ENCODE measurements at places on chromosomes 7 and 10. TPM values are rescaled to one million over a fixed set of nuclear protein-coding genes. Genes with fewer than 3 reads are reported as not detected.

TMEM130 gene
- total RNA-seq, result 12.5 TPM

COL26A1 gene
- total RNA-seq, result 109 TPM

EEPD1 gene
- total RNA-seq, result 20.1 TPM

DNA sequence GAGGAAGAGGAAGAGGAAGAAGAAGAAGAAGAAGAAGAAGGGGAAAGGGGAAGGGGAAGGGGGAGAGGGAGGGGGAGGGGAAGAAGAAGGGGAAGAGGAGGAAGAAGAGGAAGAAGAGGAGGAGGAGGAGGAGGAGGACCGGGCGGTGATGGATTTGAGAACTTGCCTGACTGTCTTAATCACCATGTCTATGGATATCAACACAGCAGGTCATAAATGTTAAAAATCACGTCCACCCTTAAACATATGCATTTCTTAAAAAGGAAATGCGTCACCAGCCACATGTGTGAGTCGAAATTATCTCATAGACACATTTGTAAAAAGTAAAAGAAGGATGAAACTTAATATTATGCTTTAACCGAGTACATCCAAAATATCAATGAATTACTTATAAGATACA, 42.1 kb upstream of the INSIG1 start:
- no peaks in the 10 kb centered on the region for H3K27me3 ChIP-seq
- DNase-seq, result no peak
- H3K27ac ChIP-seq, result no peak overlapping the region
- peaks cover 30% of the 10 kb centered on the region for H3K4me1 ChIP-seq
- no peaks in the 10 kb centered on the region for H3K36me3 ChIP-seq

GRCh38 chr10:123019941-123020703, 11.3 kb downstream of the ACADSB start:
- no peaks in the 10 kb centered on the region for H3K27me3 ChIP-seq
- no peak overlapping the region for H3K27ac ChIP-seq
- H3K4me1 ChIP-seq, result no peaks in the 10 kb centered on the region
- DNase-seq, result no peak

DNA sequence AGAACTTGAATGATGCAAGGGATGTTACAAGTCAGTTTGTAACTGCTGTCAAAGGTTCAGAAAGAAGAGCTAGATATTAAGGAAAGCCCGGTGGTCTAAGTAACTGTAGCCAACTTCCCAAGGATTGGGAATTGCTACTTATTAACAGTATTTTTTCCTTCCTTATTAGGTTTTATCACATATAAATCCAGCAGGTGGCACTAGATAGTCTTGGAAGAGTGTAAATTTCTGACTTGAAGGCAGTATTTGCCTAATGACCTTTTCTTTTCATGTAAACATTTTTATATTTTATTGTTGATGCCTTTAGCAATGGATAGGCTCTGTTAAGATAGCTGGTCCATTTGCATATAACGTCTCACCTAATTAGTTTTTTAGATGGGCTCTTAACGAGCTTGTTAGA, 51.2 kb downstream of the ANLN start:
- no peak overlapping the region for H3K4me3 ChIP-seq
- no peaks in the 10 kb centered on the region for H3K4me1 ChIP-seq
- DNase-seq, result no peak
- H3K36me3 ChIP-seq, result peaks cover 11% of the 10 kb centered on the region

DNA sequence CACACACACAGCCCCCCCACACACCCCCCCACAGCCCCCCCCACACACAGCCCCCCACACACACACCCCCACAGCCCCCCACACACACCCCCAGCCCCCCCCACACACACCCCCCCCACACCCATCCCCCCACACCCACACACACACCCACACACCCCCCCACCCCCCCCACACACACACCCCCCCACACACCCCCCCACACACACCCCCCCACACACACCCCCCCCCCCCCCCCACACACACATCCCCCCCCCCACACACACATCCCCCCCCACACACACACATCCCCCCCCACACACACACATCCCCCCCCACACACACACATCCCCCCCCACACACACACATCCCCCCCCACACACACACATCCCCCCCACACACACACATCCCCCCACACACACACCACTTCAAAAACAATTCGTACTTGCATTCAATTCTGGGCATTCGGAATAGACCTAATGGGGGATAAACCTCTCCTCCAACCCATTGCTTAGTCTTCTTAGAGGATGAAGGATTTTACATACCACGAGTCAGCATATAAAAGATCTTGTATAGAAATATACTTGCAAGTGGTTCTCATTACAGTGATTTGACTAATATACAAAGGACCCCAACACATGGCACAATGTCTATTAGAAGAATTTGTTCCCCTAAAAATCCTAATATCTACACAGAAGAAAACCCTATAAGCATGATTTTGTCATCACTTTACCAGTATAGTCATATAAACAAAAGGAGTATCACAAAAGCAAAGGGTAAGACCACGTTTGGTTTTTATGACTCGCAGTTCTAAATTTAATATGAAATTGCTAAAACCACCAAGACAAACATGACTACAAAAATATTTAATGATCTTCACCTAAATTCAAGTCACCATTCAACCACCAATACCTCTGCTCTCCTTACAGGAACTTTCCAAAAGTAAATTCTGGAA, 80.9 kb downstream of the DIP2C start:
- H3K36me3 ChIP-seq, result no peaks in the 10 kb centered on the region
- DNase-seq, result no peak
- H3K4me3 ChIP-seq, result peak overlapping the region; percentile 11
- H3K27ac ChIP-seq, result peak overlapping the region; percentile 69

DNA sequence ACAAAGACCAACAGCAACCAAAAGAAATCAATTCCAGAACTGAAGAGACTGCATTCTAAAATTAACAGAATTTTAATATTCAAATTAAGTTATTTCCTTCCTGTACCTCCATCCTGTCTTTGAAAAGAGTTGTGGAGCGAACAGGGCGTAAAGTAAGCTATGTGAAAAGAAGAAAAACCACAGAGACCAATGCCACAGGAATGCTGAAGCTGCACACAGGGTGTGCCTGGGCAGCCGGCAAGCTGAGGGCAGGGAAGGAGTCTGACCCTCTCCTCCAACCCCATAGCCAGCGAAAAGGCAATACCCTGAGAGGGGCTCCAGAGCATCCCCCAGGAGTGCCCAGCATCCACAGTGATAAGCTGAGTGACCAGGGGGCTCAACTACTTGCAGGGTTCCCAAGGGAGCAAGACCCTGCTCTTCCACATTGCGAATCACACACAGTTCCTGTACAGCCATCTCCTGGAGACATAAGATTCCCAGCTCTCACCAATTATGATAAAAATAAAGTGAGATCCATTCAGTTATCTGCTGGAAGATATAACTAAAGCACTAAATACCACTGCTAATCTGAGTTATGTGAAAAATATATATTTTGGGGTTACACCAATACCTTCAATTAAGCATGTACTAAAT, 93.8 kb downstream of the PARD3 start:
- H3K27ac ChIP-seq, result peak overlapping the region; percentile 36
- peaks cover 1% of the 10 kb centered on the region for H3K36me3 ChIP-seq
- no peak overlapping the region for H3K4me3 ChIP-seq
- no peaks in the 10 kb centered on the region for H3K27me3 ChIP-seq

DNA sequence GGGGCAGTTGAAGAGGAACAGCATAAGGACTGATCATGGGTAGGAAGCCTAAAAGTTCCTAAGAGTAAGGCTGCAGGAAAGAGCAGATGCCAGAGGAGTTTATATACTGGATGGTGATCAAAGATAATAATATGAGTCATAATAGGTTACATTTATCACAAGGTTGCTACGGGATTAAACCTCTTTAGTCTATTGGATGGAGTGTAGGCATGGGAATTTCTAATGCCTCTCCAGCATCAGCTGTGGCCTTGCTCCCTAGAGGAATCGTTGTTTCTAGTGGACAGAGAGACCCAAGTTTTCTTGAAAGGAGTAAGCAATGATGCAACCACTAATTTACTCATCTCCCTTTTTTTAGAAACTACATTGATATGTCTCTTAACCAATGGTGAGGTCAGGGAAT, 213.4 kb downstream of the GPR37 start:
- H3K36me3 ChIP-seq, result no peaks in the 10 kb centered on the region
- H3K4me3 ChIP-seq, result no peak overlapping the region
- DNase-seq, result no peak
- no peaks in the 10 kb centered on the region for H3K4me1 ChIP-seq
- H3K27me3 ChIP-seq, result no peaks in the 10 kb centered on the region
- H3K27ac ChIP-seq, result no peak overlapping the region

IFIT1B gene
- total RNA-seq, result not detected

DNA sequence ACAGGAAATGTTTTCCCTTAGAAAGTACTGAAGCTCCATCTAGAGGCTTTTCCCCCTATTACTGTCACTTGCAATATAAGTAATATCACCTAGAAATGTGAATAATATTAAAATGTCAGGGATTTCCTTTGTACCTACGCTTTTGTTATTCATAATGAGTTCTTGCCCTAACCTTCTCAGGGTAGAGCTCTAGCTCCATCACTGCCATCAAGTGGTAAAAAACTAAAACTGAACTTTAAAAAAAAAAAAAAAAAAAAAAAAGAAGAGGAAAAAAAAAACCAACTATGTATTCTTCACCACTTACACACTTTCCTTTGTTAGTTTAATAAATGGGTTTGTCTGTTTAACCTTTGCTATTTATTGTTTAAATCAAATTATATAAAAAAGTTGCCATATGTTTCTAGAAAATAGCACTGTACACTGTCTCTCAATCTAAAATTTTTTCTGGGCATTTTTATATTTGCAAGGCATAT, 49.9 kb downstream of the DNAJC1 start:
- H3K36me3 ChIP-seq, result no peaks in the 10 kb centered on the region
- H3K27me3 ChIP-seq, result no peaks in the 10 kb centered on the region
- no peak overlapping the region for H3K27ac ChIP-seq
- peaks cover 2% of the 10 kb centered on the region for H3K4me1 ChIP-seq
- no peak for DNase-seq
- H3K4me3 ChIP-seq, result no peak overlapping the region

DNA sequence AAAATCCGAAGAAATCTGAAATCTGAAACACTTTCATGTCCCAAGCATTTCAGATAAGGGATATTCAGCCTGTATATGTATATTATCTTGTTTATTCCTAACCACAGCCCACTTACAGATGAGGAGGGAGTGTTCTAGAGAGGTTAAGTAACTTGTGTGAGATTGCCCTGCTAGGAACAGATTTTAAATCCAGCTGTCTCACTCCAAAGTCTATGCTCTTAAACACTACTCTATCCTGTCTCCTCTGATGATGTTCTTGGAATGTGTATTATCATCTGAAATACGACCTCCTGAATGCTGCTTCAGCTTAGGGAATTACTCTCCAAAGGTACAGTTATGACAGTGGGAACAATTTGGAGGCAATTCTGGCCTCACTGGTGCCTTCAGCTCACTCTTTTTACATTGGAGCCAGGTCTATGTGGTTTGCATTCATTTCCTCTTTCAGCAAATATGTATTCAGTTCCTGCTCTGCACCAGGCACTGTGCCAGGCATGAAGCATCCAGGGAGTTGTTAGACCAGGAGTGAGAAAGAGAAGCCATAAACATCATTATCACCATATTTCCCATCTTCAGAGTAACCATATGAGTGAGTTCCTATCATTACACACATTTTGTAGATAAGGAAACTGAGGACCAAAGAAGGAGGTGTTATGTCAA, 70.2 kb downstream of the NOC3L start:
- H3K27ac ChIP-seq, result no peak overlapping the region
- no peak overlapping the region for H3K4me3 ChIP-seq
- H3K4me1 ChIP-seq, result peaks cover 18% of the 10 kb centered on the region
- DNase-seq, result no peak

GRCh38 chr10:16592378-16592777, 70.7 kb upstream of the C1QL3 start:
- no peaks in the 10 kb centered on the region for H3K27me3 ChIP-seq
- peaks cover 1% of the 10 kb centered on the region for H3K36me3 ChIP-seq
- H3K4me3 ChIP-seq, result no peak overlapping the region
- DNase-seq, result no peak

AOAH gene
- total RNA-seq, result 0.40 TPM

GRCh38 chr10:121152935-121153334, 301.8 kb downstream of the WDR11 start:
- no peaks in the 10 kb centered on the region for H3K27me3 ChIP-seq
- H3K27ac ChIP-seq, result no peak overlapping the region
- peaks cover 6% of the 10 kb centered on the region for H3K4me1 ChIP-seq

DNA sequence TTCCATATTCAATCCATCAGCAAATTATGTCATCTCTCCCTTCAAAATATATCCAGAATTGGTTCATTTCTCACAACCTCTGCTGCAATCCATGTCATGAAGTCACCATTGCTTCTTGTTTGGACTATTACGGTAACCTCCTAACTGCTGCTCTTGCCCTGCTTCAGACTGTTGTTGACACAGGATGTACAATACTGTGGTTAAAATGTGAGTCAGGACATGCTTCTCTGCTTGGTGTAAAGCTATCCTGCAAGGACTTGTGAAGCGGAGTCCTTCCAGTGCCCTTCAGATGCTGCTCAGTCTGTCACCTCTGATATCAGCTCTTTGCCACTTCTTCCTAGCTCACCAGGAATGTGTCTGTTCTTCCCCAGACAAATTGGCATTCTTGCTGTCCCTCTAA, 10.4 kb upstream of the NXPH1 start:
- no peaks in the 10 kb centered on the region for H3K4me1 ChIP-seq
- H3K36me3 ChIP-seq, result no peaks in the 10 kb centered on the region
- H3K27ac ChIP-seq, result no peak overlapping the region
- H3K4me3 ChIP-seq, result no peak overlapping the region
- peaks cover 7% of the 10 kb centered on the region for H3K27me3 ChIP-seq
- no peak for DNase-seq

- no peak overlapping the region for H3K4me3 ChIP-seq
- DNase-seq, result no peak
- H3K27ac ChIP-seq, result no peak overlapping the region
- H3K4me1 ChIP-seq, result no peaks in the 10 kb centered on the region
- peaks cover 13% of the 10 kb centered on the region for H3K27me3 ChIP-seq
Measured at GRCh38 chr10:62980687-62981086, 152.4 kb upstream of the NRBF2 start.

DNA sequence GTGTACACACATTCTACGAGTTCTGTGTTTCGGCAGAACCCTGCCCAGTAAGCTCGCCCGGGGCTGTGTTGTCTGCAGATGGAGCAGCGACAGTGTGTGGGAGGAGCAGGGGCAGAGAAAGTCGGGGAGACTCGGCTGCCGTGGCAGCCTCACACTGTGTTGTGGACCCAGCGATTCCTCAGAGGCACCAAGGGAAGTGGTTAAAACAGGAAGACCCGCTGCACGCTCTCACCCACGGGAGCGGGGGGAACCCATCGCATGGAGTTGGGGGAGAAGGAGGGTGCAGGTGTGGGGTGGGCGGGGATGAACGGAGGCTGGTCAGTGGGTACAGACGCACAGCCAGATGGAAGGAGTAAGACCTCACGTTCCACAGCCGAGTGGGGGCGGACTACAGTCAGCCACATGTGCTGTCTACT, 250.2 kb downstream of the ELFN1 start:
- peaks cover 6% of the 10 kb centered on the region for H3K4me1 ChIP-seq
- H3K4me3 ChIP-seq, result no peak overlapping the region
- no peak for DNase-seq
- no peak overlapping the region for H3K27ac ChIP-seq
- no peaks in the 10 kb centered on the region for H3K27me3 ChIP-seq
- H3K36me3 ChIP-seq, result peaks cover 14% of the 10 kb centered on the region

GRCh38 chr7:30559611-30560010, 35.1 kb upstream of the GARS1 start:
- no peak overlapping the region for H3K27ac ChIP-seq
- H3K27me3 ChIP-seq, result no peaks in the 10 kb centered on the region
- peaks cover 20% of the 10 kb centered on the region for H3K4me1 ChIP-seq
- peaks cover 5% of the 10 kb centered on the region for H3K36me3 ChIP-seq
